ENCODE measurements at places on chromosomes 12 and 14. TPM values are rescaled to one million over a fixed set of nuclear protein-coding genes. Genes with fewer than 3 reads are reported as not detected.

CD27 gene
- polyA plus RNA-seq: not detected

DNA sequence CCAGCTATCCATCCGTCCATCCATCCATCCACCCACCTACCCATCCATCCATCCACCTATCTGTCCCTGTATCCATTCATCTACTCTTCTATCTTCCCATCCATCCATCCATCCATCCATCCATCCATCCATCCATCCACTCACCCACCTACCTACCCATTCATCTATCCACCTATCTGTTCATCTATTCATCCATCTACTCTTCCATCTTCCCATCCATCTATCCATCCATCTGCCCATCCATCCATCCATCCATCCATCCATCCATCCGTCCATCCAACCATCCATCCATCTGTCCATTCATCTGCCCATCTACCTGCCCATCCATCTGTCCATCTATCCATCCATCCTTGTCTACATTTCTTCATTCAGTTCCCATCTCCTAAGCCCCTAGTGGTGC, 17.8 kb upstream of the HHIPL1 start:
- H3K36me3 ChIP-seq: no peaks in the 10 kb centered on the region
- no peak overlapping the region for H3K27ac ChIP-seq
- H3K4me3 ChIP-seq: no peak overlapping the region
- no peaks in the 10 kb centered on the region for H3K27me3 ChIP-seq

- no peak for DNase-seq
- H3K4me3 ChIP-seq: no peak overlapping the region
- H3K27ac ChIP-seq: no peak overlapping the region
- H3K27me3 ChIP-seq: no peaks in the 10 kb centered on the region
- H3K36me3 ChIP-seq: no peaks in the 10 kb centered on the region
These were observed 49.9 kb downstream of the FUT8 start for GRCh38 chr14:65462411-65462810.

GRCh38 chr12:69131077-69131476, 108.3 kb upstream of the CPSF6 start:
- H3K4me3 ChIP-seq: no peak overlapping the region
- H3K4me1 ChIP-seq: no peaks in the 10 kb centered on the region
- H3K36me3 ChIP-seq: no peaks in the 10 kb centered on the region
- H3K27ac ChIP-seq: no peak overlapping the region

GRCh38 chr12:48815126-48816110, 2.9 kb upstream of the CACNB3 start:
- peak overlapping the region; percentile 81 for H3K27ac ChIP-seq
- peak; percentile 89 for DNase-seq
- no peaks in the 10 kb centered on the region for H3K36me3 ChIP-seq
- no peaks in the 10 kb centered on the region for H3K27me3 ChIP-seq

- DNase-seq: no peak
- H3K27me3 ChIP-seq: no peaks in the 10 kb centered on the region
- H3K36me3 ChIP-seq: no peaks in the 10 kb centered on the region
- H3K4me3 ChIP-seq: no peak overlapping the region
- no peaks in the 10 kb centered on the region for H3K4me1 ChIP-seq
These were observed 23.2 kb upstream of the PTGDR start for GRCh38 chr14:52244328-52244727.

GRCh38 chr12:63935361-63935760, 90.9 kb downstream of the SRGAP1 start:
- no peaks in the 10 kb centered on the region for H3K36me3 ChIP-seq
- DNase-seq: no peak
- H3K27ac ChIP-seq: no peak overlapping the region
- no peak overlapping the region for H3K4me3 ChIP-seq
